BE2C (cell line): ENCODE measurements at places on chromosomes 7 and 10.

DNA sequence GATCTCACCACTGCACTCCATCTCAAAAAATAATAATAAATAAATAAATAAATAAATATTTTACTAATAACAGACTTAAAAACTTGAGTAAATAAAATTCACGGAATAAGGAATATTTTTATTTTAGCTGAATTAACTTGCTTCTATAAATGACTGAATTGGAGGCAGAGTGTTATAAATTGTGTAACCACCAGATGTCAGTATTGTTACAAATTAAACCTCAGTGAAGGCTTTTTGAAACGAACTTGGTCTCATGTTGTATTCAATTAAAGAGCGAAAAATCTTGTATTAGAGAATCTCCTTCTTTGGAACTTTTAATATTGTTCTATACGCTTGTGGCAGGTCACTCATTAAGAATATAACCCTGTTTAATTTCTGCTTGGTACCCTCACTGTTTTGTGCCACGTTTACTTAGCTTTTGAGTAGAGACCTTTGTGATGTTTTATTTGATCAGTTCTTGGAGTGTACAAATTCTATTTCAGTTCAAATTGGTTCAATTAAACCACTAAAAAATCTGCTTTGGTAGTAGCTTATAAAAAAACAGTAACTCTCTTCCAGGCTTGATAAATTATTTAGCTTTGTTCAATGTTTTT is 45.6 kb upstream of the SCIN start:
- no peak for DNase-seq

DNA sequence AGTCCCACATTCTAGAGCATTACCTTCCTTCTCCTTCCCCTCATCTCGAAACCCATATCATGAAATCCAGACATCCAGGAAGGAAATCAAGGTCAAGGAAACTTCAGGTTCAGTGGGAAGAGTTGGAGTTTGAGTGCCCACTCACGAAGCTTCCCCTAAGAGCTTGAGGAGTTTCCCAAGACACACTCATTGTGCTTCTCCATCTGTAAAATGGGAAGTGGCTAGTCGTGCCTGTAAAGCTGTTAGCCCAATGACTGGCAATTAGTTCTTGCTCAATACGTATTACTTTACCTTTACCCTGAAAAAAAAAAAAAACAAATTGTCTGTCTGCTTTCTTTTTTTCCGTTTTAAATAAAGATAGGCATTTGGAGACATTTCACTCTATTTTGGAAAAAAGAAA is 42.3 kb downstream of the GPAM start:
- no peak for DNase-seq

DNA sequence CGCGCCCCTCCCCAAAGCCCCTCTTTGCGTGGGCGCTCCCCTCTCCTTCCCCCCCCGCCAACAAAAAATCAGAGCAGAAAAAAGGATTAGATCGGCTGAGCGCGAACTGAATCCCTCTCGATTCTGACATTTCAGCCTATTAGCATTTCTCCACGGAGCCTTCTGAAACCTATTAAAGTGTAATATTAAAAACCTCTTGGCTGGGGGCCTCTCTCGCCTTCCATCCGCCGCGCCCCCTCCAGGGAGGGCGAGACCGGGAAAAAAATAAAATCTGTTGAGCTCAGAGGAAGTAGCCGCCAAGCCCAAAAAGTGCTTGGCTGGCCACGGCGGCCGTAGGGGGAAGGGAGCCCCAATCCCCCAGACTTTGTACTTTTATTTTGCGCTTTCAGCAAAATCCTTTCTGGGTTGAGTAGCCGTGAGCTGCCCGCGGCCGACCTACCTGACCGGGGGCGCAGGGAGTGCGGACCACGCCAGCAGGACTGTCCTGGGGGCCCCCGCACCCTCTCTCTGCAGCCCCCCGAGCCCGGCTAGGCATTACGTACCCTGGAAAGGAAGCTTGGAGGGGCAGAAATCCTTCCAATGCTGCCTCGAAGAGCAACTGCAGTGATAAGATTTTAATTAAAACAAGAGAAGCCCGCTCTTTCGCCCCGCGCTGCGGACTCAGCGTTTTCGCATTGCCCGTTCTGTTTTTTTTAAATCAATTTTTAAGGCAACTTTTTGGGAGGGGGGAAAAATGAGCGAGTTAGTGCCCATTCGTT is 1.3 kb upstream of the TNRC18 start:
- no peak for DNase-seq

- DNase-seq: no peak
Observed at GRCh38 chr7:7417851-7418250, 117.8 kb downstream of the COL28A1 start.

DNA sequence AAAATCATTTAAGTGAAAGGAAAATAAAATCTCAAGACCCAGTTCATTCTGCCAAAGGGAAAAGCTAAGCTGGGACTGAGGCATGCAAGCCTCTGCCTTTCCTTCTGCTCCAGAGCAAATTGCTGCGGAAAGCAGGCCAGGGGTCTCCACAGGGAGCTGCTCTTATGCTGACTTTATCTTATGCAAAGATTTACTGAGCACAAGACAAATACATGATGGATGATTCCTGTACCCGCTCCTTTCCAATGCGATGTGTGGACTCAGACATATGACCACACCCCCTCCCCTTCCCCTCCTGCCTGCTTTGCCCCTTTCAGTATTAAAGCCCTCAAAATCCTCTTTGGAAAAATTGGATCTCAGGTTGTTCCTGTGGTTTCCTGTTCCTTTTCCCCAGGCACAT is 74.2 kb upstream of the INSIG1 start:
- no peak for DNase-seq

- DNase-seq: no peak
Observed at GRCh38 chr10:36194276-36194675, 552.2 kb upstream of the FZD8 start.

DNA sequence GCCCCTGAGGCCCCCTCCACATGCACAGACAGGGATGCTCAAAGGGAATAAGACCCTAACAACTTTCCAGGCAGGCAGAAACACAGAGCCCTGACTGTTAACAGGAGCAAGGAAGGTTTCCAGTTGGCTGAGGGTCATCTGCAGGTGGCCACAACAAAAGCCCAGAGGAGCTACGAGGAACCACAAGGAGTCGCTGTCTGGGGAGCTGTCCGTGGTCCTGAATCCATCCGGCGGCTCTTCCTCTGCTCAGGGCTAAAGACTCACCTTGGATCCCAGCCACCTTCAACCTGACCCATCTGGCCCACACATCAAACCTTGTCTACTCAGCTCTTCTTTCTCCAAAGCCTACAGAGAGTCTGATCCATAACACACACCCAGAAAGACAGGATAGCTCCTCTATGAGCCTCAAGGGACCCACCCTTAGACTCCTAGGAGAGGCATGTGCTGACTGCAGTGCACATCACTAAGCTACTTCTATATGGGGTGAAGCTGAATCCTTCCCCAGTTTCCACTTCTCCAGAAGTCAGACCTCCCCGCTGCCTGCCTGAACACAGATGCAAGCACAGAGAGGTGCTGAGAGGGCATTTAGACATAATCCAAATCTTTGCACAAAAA is 104.0 kb downstream of the SLIT1 start:
- no peak for DNase-seq

DNA sequence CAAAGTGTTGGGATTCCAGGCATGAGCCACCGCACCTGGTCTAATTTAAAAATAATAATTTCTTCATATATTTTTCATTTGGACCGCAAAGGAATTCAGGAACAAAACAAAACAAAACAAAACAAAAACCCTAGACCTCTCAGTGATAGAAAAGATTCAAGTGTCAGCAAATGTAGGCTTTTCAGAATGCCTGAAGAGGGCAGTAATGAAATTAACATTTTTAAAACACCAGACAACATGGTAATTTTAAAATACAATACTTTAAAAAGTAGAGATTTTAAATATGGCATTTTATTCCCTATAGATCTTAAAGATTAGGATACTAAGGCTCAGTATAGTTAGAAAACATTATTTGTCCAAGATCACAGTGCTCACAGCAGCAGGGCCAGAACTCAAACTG is 36.6 kb downstream of the DNMBP start:
- no peak for DNase-seq

GRCh38 chr7:22043367-22043766 is 97.7 kb upstream of the CDCA7L start:
- DNase-seq: no peak

GRCh38 chr7:46461334-46461777 is 540.3 kb upstream of the IGFBP3 start:
- peak; percentile 34 for DNase-seq
